ENCODE measurements at places on chromosomes 6 and 20.

- DNase-seq = no peak
Observed at GRCh38 chr6:43142101-43142500, 29.0 kb upstream of the SRF start.

DNA sequence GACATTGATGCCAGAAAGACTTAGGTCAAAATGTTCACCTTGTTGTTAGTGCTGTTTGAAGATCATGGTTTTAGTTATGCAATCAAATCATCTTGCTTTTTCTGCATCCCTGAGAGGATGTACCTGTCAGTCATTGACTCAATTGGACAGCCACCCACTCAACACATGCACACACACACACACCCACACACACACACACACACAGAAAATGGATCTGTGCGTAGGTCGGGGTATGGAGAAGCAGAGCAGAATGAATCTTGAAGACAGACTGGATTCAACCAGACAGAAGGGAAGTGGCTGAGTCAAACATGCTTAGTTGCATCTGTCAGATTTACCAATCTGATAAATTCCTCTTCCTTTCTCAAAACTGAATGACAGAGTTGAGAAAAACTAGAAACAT is 19.1 kb upstream of the ZSCAN23 start:
- DNase-seq = no peak

DNA sequence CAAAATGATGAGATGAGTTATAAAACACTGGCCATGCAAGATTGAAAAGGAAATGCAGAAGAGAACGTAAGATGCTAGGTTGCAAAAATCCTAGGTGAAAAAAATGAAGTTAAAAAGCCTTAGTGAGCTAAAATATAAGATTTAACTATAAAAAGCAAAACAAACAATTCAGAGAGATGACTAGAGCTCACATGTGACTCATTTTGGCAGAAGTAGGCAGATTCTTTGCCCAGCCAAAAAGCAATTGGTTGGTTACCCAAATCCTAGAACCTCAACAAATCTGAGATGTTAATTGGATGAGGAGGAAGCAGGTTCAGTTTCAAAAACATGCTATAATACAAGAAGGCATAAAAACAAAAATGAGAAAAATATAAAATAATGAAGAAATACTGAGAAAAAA is 249.1 kb downstream of the OGFRL1 start:
- DNase-seq = no peak

- DNase-seq = no peak
Observed at GRCh38 chr6:168939796-168940195, 313.9 kb downstream of the THBS2 start.

GRCh38 chr20:5865604-5866003 is 84.7 kb downstream of the TRMT6 start:
- no peak for DNase-seq
